Activated T-cell treated with anti-CD3 and anti-CD28 coated beads for 4 hours (primary cell): ENCODE measurements at places on chromosomes 4 and X.

GRCh38 chrX:80812176-80812575, 2.5 kb upstream of the BRWD3 start:
- DNase-seq, result no peak

DNA sequence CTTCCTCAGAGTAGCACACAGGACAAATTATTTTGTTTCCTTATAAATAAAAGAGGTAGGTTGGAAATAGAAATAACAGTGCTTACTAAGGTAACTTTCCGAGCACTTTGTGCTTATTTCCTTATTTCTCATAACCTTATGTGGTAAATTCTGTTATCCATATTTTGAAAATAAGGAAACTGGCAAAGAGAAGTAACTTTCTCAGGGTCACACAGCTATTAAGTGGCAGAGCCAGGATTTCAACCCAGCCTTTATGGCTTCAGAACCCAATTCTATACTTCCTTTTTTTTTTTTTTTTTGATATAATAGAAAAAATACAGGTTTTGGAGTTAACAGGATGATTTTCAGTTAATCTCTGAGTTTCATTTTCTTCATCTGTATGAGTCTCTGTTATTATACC, 3.3 kb downstream of the UTP3 start:
- DNase-seq, result no peak

DNA sequence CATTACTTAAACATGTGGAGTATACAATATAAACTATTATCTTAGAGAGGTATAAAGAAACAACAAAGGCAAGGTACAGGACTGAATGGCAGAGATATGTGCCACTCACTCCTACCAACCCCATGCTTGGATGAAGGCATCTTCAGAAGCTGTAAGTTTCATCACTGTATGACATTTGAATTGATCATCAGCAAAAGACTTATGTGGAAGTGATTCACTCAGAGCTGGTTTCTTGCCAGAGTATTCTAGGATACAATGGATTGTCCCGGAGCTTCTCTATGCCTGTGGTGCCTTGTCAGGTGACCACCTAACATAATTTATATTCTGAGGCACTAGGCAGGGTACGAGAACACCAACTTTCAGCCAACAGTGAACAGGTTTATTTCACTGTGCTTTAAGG, 392.2 kb downstream of the PPP1R2C start:
- DNase-seq, result no peak

- no peak for DNase-seq
These were observed 83.6 kb downstream of the MXRA5 start for GRCh38 chrX:3262901-3263300.

GRCh38 chrX:17876135-17876534, 15.0 kb upstream of the RAI2 start:
- no peak for DNase-seq

DNA sequence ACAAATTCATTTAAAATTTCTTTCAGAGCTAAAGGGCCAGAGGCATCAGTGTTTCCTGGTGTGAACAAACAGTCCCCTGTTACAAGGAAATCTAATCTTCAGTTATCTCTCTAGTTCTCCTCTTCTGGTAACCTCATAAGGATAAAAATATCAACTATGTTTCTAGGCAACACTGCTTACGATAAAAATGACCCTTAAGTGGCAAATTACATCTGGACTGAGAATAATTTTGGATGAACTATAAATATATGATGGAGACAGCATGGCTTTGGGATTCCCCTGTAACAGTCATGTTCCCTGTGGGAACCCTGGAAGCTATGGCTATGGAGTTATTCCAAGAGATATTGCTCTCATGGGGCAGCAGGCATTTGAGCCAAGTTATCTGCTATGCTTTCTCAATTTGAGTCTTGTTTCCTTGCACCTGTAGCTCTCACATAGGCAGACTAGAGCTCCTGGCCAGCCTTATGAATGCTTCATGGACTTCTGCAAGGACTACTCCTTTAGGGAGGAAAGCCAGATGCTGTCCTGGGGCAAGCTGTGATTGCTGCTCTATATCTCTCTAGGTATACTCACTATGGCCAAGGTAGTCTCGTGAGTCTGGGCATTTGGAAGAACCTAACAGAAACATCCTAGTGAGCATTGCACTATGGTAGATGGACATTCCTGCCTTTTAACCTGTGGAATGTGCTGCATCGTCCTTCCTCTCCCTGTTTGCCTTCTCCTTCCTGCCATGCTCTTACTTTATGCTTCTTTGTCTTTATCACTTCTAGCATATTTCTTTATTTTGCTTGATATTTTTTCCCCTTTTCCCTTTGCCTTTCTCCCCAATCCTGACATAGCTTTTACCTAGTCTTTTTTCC, 14.2 kb downstream of the C4orf33 start:
- DNase-seq, result no peak

DNA sequence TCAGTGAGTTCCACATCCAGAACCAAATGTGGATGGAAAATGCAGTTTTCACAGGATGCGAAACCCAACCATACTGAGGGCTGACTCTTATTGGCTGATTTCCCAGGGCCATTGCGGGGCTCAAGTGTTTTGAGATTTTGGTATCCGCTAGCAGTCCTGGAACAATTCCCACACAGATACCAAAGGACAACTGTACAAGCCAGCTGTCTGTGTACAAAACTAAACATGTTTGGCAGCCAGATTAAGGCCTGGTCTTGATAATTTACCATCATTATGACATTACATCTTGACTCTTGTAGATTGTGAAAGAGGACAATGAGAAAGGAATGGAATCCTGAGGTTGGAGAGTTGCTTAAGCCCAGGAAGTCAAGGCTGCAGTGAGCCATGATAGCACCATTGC, 121.9 kb downstream of the DKK2 start:
- no peak for DNase-seq

GRCh38 chrX:136907621-136908020, 27.1 kb upstream of the RBMX start:
- no peak for DNase-seq

DNA sequence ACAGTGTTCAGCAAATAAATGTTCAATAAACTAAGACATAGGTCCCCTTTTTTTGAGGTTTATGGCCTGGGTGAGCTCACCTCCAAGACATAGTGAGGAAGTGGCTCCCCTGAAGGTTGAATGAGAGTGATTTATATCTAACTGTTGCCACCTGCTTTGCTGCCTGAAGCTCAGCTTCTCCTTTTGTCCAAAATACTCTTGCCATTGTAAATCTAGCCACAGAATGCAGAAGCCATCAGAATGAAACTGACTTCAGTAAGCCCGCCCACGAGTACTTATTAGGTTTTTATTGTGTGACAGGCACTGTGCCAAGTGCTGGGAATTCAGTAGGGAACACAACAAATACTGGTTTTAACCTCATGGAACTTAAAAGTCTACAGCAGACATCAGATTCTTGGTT, 18.0 kb downstream of the SPINK2 start:
- no peak for DNase-seq

DNA sequence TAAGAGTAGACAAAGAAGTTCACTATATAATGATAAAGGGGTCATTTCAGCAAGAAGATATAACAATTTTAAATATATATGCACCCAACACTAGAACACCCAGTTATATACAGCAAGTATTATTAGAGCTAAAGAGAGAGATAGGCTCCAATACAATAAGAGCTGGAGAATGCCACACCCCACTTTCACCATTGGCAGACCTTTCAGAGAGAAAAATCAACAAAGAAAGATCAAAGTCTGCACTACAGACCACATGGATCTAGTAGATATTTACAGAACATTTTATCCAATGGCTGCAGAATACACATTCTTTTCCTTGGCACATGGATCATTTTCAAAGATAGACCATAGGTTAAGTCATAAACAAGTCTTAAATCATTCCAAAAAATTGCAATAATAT, 479.7 kb upstream of the DIAPH2 start:
- DNase-seq, result no peak

DNA sequence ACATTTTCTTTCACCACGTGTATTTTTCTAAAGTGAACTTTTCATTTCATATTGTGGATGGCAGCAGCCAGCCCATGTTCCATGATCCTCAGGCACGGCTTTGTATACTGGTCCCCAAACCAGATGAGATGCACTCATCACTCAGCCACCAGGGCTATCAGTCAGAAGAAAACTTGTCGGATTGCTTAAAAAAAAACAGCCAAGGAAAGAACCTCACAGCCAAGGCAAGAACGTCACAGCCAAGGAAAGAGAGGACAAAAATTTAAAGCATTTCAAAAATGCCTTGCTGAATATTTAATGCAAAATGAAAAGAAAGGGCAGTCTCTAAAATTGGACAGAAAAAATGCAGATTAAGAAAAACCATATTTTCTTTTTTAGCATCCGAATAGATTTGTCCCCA, 333.3 kb downstream of the PDGFC start:
- DNase-seq, result no peak

- DNase-seq, result no peak
These were observed 152.9 kb downstream of the RTL3 start for GRCh38 chrX:78506248-78506647.

DNA sequence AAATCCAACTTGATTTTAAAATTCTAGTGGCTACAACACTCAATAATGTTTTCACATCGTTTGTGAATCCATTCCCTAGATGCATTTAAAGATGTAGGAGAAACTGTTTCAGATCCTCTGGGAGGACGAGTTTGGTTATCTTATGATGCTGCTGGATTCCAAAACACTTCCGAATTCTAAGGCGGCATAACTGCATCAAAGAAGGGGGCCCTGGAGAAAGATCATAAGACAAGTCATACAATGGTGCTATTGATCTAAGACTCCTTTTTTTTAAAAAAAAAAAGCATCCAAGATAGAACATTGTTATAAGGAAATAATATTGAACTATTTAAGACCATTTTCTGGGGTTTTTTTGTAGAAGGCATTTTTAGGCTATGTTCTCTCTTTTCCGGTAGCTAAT, 25.5 kb downstream of the ASB9 start:
- DNase-seq, result no peak

DNA sequence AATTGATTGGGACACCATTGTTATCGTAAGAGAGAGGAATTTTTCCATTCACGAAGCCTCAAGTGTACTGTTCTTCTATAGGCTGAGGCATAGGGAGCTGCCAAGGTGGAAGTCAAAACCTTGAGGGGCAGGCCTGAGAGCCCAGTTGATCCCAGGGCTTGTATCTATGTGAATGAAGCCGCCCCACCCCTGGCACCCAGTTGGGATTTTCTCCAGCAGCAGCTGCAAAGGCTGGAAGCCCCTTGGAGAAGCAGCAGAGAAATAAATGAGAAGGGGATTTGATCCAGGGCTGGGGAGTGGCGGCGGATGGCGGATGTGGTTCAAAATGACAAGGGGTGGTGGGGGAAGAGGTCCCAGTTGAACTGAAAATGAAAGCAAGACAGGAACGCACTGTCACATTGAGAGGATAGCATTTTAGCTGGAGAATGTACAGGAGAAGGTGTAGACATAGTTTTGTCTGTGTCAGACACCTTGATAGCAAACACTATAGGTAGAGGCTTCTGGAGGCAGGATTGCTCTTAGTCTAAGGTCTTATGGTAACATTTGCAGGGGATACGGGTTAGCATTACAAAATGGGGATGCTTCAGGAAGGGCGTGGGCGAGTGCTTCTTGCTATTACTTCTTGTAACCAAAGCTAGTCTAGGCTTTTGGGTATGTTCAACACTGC, 32.6 kb downstream of the DOCK11 start:
- peak; percentile 26 for DNase-seq

DNA sequence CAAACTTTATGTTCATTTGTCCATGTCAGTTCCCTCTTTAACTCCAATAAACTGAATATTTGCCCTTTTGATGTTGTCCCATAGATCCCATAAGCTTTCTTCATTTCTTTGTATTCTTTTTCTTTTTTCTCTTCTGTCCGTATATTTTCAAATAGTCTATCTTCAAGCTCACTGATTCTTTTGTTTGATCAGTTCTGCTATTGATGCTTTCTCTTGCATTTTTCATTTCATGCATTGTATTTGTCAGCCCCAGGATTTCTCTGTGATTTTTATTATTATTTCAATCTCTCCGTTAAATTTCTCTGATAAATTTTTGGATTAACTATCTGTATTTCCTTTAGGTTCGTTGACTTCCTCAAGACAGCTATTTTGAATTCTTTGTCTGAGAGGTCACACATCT, 272.9 kb upstream of the GALNT7 start:
- DNase-seq, result no peak
